ENCODE measurements at places on chromosomes 13 and 19.

- no peak for DNase-seq
Measured at GRCh38 chr19:3367628-3368440, 1.5 kb downstream of the NFIC start.

DNA sequence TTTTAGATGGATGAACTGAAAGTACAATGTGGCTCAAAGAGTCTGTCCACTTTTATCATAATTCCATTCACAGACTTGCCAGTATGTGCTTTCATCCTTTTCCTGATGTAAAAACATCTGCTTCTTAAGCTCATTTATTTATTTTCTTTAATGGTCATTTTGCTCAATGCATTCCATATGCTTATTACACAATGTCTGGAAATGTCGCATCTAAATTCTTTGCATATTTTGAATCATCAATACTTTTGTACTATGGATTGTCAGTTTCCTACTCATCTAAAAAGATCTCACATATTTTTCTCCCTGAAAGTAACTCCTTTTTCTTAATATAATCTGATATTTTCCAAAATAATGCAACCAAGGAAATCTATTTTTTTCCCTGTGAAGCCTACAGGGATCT, 1315.8 kb downstream of the EFNB2 start:
- no peak for DNase-seq

GRCh38 chr13:21762512-21762911, 91.6 kb downstream of the FGF9 start:
- DNase-seq: no peak

DNA sequence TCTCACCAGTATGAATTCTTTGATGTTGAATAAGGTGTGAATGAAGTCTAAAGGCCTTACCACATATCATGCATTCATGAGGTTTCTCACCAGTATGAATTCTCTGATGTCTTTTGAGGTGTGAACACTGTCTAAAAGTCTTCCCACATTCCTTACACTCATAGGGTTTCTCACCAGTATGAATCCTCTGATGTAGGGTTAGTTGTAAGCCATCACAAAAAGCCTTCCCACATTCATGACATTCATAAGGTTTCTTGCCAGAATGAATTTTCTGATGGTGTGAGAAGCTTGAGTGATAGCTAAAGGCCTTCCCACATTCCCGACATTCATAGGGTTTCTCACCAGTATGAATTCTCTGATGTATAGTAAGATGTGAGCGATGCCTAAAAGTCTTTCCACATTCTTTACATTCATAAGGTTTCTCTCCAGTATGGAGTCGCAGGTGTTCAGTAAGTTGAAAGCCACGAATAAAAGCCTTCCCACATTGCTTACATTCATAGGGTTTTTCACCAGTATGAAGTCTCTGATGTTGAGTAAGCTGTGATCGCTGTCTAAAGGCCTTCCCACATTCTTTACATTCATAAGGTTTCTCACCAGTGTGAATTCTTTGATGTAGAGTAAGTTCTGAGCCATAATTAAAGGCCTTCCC, 27.7 kb downstream of the ZNF461 start:
- no peak for DNase-seq

- no peak for DNase-seq
Measured at GRCh38 chr19:8109455-8109854, 39.9 kb downstream of the FBN3 start.

- DNase-seq: no peak
Measured at GRCh38 chr13:106795847-106796246, 227.9 kb upstream of the ARGLU1 start.

DNA sequence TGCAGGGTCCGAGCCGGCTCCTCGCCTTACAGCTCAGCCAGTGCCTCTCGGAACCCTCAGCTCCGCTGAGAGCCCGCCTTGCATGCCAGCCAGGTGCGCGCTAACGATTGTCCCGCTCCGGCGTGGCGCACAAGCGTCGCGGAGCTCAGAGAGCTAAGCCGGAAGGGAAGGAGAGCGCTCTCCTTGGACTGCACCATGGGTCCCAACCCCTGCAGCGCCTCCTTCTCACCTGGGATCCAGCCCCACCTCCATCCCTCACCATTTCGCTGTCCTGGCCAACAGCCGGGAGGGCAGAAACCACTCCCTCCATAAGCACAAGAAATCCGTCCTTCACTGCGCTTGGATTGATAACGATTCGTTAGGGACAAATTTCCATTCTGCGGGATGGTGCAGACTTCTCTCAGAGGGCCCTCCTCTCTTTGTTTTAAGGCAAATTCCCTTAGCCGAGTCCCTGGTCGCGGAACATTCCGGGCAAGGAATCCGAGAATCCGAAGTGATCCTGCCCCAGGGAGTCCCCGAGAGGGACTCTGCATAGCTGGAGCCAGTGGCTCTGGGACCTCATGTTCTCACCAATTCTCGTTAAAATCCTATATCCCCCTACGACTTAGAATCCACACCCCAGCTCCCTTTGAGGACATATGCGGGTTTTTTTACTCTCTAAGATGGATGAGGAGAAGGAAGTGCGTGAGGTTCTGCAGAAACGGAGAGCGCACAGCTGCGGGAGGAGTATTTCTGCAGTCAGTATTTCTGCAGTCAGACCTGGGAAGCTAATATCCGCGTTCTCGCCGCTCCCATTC, 2.8 kb downstream of the GSX1 start:
- DNase-seq: no peak

GRCh38 chr13:110398564-110399507, 91.8 kb downstream of the COL4A2 start:
- no peak for DNase-seq

- no peak for DNase-seq
Measured at GRCh38 chr13:31772231-31772630, 32.9 kb downstream of the RXFP2 start.

Measured in GM10248 (cell line).